ENCODE measurements at places on chromosomes 2 and 18. TPM values are rescaled to one million over a fixed set of nuclear protein-coding genes. Genes with fewer than 3 reads are reported as not detected.

The SCYGR1 gene
- total RNA-seq: not detected

The KCNIP3 gene
- total RNA-seq: 1.7 TPM

The G6PC2 gene
- not detected for total RNA-seq

The CTAGE1 gene
- total RNA-seq: not detected

The SERPINB10 gene
- not detected for total RNA-seq

Measured in A549 treated with RU486 at 1 μM for 4 hours (cell line).